A549 treated with Mapracorat at 1 μM for 4 hours (cell line): ENCODE measurements at places on chromosomes 2 and 18. TPM values are rescaled to one million over a fixed set of nuclear protein-coding genes. Genes with fewer than 3 reads are reported as not detected.

Gene TUBA3D
- total RNA-seq = 3.8 to 11.1 TPM (median 5.4 TPM) in 5 replicates

Gene ADNP2
- 10.5 to 11.0 TPM (median 10.9 TPM) in 5 replicates for total RNA-seq

Gene HOXD8
- total RNA-seq = 4.6 to 6.0 TPM (median 5.6 TPM) in 5 replicates

Gene TUBB8B
- 0.18 TPM in 1 of 5 replicates, not detected in the others for total RNA-seq

Gene OTX1
- total RNA-seq = 3.2 to 4.5 TPM (median 3.7 TPM) in 5 replicates

Gene EGR4
- 0.20 to 0.34 TPM (median 0.28 TPM) in 5 replicates for total RNA-seq

Gene SCN9A
- 2.6 to 5.0 TPM (median 4.3 TPM) in 5 replicates for total RNA-seq

Gene ZNF804A
- total RNA-seq = not detected in 5 replicates

Gene TMEM169
- 0.25 to 0.59 TPM (median 0.29 TPM) in 5 replicates for total RNA-seq

Gene THSD7B
- total RNA-seq = not detected in 5 replicates

Gene LIMS4
- 0.12 to 0.75 TPM (median 0.57 TPM) in 5 replicates for total RNA-seq

Gene MALT1
- total RNA-seq = 7.9 to 10.6 TPM (median 9.1 TPM) in 5 replicates

Gene UPP2
- not detected in 5 replicates for total RNA-seq

Gene ST8SIA5
- not detected in 5 replicates for total RNA-seq
